A172 (cell line): ENCODE measurements at places on chromosomes 1 and 21. TPM values are rescaled to one million over a fixed set of nuclear protein-coding genes. Genes with fewer than 3 reads are reported as not detected.

- no peak for DNase-seq
Observed at GRCh38 chr1:166915042-166915441, 39.0 kb upstream of the TADA1 start.

The GNPAT gene
- total RNA-seq: 129 and 134 TPM in 2 replicates

- no peak for DNase-seq
Observed at GRCh38 chr1:121444096-121444495, 259.3 kb downstream of the SRGAP2C start.

The RORC gene
- total RNA-seq: 0.12 and 0.14 TPM in 2 replicates

GRCh38 chr1:44636688-44637598 lies 37.3 kb downstream of the TMEM53 start:
- peak; percentile 61 for DNase-seq

The MYBPH gene
- 0.36 and 0.38 TPM in 2 replicates for total RNA-seq

The WDR77 gene
- total RNA-seq: 46.1 and 49.2 TPM in 2 replicates
